ENCODE measurements at places on chromosomes 4 and X.
A peak's percentile ranks its signal among the peaks of the same experiment; 100 is the strongest.

DNA sequence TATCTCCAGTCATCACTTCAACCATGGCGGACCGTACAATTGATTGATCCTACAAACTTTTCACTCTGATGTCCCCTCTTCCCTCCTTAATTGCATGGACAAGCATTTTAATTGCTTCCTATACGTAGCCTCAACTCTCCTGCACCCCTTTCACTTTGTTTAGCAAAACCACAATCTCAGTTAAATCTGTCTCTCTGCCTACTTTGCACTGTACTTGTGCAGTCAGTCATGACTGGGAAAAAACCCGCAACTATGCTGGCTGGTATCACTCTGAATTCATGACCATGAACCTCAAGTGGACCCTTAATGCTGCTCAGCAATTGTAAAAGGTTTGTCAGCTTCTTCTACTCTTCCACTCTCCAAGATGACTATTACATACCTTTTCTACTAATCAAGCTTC, 51.7 kb upstream of the AFF2 start:
- DNase-seq, result no peak

- DNase-seq, result no peak
Measured at GRCh38 chr4:55757356-55757952, 62.1 kb upstream of the EXOC1L start.

DNA sequence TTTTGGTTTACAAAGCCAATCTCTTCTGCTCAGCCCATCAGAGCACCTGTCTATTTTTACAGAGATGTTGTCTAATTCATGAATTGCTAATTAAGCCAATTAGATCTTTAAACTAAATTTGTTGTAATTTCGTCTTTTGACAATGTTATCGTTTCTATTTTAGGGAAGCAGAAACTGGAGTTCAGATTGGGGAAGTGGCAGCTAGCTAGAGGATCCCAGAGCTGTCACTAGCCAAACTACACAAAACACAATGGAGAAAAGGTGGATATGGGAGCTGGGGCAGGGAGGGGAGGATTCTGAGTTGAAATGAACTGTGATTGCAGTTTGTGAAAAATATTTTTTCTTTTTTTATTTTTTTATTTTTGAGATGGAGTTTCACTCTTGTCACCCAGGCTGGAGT, 35.8 kb downstream of the CASP3 start:
- DNase-seq, result no peak

GRCh38 chrX:903116-903515, 272.5 kb downstream of the SHOX start:
- DNase-seq, result no peak

DNA sequence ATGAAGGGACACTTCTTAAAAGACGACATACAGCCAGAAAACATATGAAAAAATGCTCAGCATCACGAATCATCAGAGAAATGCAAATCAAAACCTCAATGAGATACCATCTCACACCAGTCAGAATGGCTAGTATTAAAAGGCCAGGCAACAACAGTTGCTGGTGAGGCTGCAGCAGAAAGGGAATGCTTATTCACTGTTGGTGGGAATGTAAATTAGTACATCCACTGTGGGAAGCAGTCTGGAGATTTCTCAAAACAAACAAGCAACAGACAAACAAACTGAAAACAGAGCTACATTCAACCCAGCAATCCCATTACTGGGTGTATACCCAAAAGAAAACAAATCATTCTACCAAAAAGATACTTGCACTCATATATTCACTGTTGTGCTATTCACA, 197.9 kb downstream of the EVC2 start:
- DNase-seq, result no peak

DNA sequence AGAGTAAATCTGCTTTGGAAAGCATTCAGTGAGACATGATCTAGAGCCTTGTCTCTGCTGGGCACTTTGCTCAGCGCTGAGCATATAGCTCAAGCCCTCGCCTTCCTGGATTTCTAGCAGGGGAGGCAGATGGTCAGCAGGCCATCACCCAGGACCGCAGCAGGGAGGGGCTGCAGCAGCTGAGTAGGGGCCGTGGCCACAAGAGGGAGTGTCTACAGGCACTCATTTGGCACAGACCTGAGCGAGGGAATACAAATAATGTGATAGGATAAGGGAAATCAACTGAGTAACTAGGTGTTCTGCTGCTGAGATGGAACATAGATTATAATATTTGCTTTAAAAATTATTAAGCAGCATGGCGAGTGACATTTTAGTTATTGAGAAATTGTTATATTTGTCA, 30.2 kb downstream of the OFD1 start:
- DNase-seq, result peak; percentile 27

DNA sequence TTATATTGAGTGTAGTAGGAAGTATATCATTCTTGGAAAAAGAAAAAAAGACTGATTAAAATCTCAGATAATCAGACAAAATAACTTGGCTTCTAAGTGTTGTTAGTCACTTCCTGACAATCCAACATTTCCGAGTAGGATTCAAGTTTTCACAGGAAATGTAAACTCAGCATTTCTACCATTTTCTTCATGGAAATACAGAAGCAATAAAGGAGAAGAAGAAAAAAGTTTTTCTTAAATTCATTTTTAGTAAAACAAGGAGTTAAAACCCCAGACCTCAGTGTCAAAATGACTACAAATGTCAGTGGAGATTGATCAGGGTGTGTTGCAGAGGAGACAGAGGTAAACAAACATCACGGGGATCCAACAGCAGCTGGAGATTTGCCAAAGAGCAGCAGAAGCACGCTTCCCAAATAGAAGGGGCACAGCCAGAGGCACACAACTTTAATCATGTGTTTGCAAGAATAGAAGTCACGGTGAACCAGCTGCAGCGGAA, 129.3 kb upstream of the FAM9B start:
- no peak for DNase-seq
